ENCODE measurements at places on chromosomes 6 and 20. TPM values are rescaled to one million over a fixed set of nuclear protein-coding genes. Genes with fewer than 3 reads are reported as not detected.

GRCh38 chr6:24659561-24659960 lies 7.1 kb downstream of the TDP2 start:
- H3K27ac ChIP-seq = no peak overlapping the region
- H3K27me3 ChIP-seq = no peaks in the 10 kb centered on the region
- H3K36me3 ChIP-seq = no peaks in the 10 kb centered on the region
- no peaks in the 10 kb centered on the region for H3K4me1 ChIP-seq
- H3K4me3 ChIP-seq = no peak overlapping the region

GRCh38 chr20:57249772-57250171 lies 16.7 kb downstream of the BMP7 start:
- no peaks in the 10 kb centered on the region for H3K27me3 ChIP-seq
- DNase-seq = no peak
- H3K4me1 ChIP-seq = no peaks in the 10 kb centered on the region
- no peak overlapping the region for H3K4me3 ChIP-seq
- no peak overlapping the region for H3K27ac ChIP-seq
- no peaks in the 10 kb centered on the region for H3K36me3 ChIP-seq

GRCh38 chr20:49559411-49560081 lies 8.4 kb downstream of the PTGIS start:
- H3K27ac ChIP-seq = no peak overlapping the region
- no peak overlapping the region for H3K4me3 ChIP-seq
- peaks cover 2% of the 10 kb centered on the region for H3K27me3 ChIP-seq
- H3K36me3 ChIP-seq = no peaks in the 10 kb centered on the region

DNA sequence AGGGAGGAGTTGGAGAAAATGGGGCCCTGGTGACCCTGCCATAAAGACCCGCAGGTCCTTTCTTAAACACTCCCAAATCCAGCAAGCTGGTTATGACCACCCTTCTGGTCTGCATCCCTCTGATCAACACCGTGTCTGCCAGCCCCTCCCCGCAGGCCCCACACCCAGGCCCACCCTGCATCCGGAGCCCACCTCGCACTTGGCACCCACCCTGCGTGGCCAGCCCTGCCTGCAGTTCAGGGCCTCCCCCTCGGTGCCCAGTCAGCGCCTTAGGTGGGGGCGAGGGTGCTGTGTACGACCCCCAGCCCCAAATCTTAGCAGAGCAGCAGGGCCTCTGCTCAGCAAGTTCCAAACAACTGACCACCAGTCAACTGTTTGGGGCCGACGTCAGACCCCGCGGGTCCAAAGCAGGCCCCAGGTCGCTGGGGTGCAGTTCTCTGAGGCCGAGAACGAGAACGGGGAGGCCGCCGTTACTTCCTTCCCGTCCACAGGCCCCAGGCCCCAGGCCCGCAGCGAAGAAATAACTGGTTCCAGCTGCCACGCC lies 1.2 kb downstream of the ACSS1 start:
- H3K27me3 ChIP-seq = no peaks in the 10 kb centered on the region
- peaks cover 47% of the 10 kb centered on the region for H3K4me1 ChIP-seq
- peak overlapping the region; percentile 86 for H3K27ac ChIP-seq
- H3K36me3 ChIP-seq = no peaks in the 10 kb centered on the region

GRCh38 chr6:138726066-138726756 lies 47.4 kb upstream of the CCDC28A start:
- no peaks in the 10 kb centered on the region for H3K27me3 ChIP-seq
- H3K4me1 ChIP-seq = no peaks in the 10 kb centered on the region
- DNase-seq = no peak
- H3K36me3 ChIP-seq = no peaks in the 10 kb centered on the region

- no peaks in the 10 kb centered on the region for H3K36me3 ChIP-seq
- peak overlapping the region; percentile 25 for H3K4me3 ChIP-seq
- H3K27me3 ChIP-seq = no peaks in the 10 kb centered on the region
- H3K4me1 ChIP-seq = peaks cover 63% of the 10 kb centered on the region
- no peak for DNase-seq
Measured at GRCh38 chr6:129696843-129697242, 13.1 kb downstream of the ARHGAP18 start.

DNA sequence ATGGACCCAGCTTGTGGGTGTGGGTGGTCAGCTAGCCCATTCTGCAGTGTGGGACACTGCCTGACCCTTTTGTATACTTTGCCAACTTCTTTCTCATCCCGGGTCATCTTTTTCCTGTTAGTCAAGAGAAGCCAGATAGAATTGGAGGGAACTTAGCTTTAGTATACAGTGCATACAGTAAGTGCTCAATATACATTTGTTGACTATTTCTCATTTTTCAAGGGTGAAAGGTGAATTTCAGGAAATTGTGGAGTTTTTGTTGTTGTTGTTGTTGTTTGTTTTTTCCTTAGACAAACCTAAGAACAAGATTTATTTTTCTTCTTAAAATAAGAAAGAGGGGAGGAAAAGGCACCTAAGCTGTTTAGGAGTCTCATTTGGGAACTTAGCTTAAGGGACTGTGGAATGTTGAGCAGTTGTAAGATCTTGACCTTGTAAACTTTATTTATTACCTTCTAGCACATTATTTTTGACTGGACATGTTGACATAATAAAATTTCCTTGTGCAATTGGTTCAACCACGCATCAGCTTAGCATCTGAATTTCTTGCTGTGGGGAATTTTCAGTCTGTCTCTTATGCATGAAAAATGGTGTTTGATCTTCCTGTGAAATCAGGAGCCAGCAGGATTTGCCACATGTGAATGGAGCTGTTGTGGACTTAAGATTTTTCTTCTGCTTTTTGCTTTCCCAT lies 113.6 kb downstream of the ARID1B start:
- H3K4me3 ChIP-seq = no peak overlapping the region
- peaks cover 4% of the 10 kb centered on the region for H3K4me1 ChIP-seq
- no peaks in the 10 kb centered on the region for H3K36me3 ChIP-seq
- no peak for DNase-seq

- H3K36me3 ChIP-seq = no peaks in the 10 kb centered on the region
- no peak for DNase-seq
- H3K4me1 ChIP-seq = no peaks in the 10 kb centered on the region
- no peak overlapping the region for H3K27ac ChIP-seq
Measured at GRCh38 chr6:73943411-73943810, 247.4 kb downstream of the CD109 start.

SLC12A5 gene
- 3.1 TPM for total RNA-seq

SSTR4 gene
- not detected for total RNA-seq

B3GAT2 gene
- 0.03 TPM for total RNA-seq
